ENCODE measurements at places on chromosomes 7 and 10. TPM values are rescaled to one million over a fixed set of nuclear protein-coding genes. Genes with fewer than 3 reads are reported as not detected.

HMX2 gene
- 0.35 TPM for total RNA-seq

ZDHHC6 gene
- 35.2 TPM for total RNA-seq

CCL26 gene
- 8.7 TPM for total RNA-seq

GRID2IP gene
- total RNA-seq = 1.7 TPM

TBX20 gene
- total RNA-seq = not detected

Measured in H9 (cell line).